Activated naive CD8-positive, alpha-beta T cell treated with anti-CD3 and anti-CD28 coated beads, Interleukin-2, amount 10 ng/mL, durations not matched to agents 7 days and 5 days (primary cell): ENCODE measurements at places on chromosomes 7 and 10. TPM values are rescaled to one million over a fixed set of nuclear protein-coding genes. Genes with fewer than 3 reads are reported as not detected.

DNA sequence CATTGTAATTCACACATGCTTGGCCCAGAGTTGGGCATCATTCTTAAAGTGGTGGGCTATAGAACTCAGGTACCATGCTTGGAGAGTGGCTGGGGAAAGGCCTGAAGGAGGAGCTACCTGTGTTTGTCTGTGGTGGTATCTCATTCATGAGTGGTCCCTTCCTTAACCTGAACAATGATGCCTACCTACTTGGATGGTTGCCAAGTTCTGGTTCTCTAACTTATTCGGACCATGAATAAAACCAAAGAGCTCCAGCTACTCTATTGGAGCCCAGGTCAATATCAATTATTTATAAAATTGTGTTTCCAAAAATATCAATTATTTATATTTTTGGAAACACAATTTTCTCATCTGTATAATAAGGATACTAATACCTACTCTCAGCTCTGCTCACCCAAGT, 2.9 kb upstream of the GPR37 start:
- DNase-seq = no peak

The MEOX2 gene
- not detected for total RNA-seq

GRCh38 chr7:296373-296945, 6.5 kb downstream of the FOXL3 start:
- no peak for DNase-seq

- no peak for DNase-seq
These were observed 21.9 kb upstream of the CFAP46 start for GRCh38 chr10:132964231-132964630.

- DNase-seq = no peak
These were observed 874 bp upstream of the BAMBI start for GRCh38 chr10:28676326-28676967.

GRCh38 chr10:53716156-53716555, 943.6 kb upstream of the MBL2 start:
- no peak for DNase-seq

- DNase-seq = no peak
These were observed 776 bp upstream of the XPNPEP1 start for GRCh38 chr10:109924087-109924486.

The GOLGA7B gene
- 12.0 TPM for total RNA-seq

The OR2A1 gene
- not detected for total RNA-seq

DNA sequence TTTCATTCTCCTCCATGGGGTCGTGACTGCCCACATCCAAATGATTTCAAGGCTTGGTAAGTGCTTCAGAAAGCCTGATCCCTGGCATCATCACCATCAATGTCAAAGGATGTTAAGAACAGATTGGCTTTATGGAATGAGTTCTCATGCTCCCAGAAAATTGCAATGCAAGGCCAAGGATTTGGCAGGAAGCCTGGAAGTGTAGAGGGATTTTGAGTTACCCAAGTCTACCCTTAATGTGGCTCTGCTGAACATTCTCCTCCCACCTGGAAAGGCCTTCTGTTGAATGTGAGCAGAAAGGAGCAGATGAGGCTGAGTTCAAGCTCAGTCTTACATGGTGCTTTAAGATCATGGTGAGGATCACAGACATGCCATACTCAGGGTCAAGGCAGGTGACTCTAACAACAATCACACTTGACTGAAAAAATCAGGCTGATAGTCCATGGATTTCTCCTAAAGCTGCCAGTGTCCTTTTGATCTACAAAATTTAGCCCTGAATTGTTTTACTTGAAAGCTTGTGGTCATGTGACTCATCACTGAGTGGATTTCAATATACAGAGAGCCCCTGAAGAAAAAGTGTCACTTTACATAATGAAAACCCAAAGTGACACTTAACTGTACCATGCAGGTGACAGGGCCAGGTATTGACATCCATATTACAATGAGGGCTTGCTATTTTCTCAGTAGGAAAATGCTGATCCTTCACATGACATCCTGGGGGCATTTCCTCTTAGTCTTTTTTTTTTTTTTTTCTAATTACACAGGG, 111.1 kb upstream of the PDLIM1 start:
- DNase-seq = no peak

DNA sequence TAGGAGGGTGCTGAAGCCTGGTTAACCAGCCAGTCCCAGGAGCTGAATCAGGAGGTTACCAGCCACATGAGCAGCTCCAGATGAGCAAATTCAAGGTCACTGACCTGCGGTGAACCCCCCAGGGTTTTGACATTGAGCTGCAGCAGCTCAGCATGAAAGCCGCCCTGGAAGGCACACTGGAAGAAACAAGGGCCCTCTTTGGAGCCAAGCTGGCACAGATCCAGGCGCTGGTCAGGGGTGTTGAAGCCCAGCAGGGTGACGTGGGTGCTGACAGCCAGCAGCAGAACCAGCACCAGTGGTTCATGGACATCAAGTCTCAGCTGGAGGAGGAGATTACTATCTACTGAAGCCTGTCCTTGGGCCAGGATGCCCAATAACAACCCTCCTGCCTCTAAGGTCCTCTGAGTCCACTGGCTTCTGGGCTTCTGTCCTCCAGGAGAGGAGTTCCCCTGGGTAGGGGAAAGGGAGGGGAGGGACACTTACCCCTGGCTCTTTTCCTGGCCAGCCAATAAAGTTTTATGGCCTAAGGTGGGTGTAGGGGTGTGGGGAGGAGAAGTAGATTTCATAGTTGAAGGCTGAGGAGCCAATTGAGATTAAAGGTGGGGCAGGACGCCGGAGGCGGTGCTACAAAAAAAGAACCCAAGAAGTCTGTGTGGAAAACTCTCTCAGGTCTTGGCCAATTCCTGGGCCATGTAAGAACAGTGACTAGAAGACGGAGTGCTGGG, 29.4 kb upstream of the ATOH7 start:
- DNase-seq = no peak

DNA sequence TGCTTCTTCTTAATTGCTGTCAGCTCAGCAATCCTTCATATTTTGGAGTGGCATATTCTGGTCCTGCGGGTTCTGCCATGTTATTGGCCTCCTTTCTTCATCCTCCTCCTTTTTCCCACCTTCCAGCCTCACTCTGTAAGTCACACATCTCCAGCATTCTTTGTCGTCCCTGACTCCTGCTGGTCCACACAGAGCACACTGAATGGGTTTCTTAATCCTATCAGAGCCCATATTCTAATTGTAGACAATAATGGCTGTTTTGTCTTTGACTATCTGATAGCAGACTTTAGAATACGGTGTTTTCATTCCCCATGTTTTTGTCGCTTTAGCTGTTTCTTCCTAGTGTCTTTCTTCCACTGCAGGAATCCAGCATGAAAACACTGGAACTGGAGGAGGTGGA, 389.6 kb downstream of the REEP3 start:
- DNase-seq = no peak

GRCh38 chr7:69452797-69453196, 145.5 kb upstream of the AUTS2 start:
- no peak for DNase-seq

DNA sequence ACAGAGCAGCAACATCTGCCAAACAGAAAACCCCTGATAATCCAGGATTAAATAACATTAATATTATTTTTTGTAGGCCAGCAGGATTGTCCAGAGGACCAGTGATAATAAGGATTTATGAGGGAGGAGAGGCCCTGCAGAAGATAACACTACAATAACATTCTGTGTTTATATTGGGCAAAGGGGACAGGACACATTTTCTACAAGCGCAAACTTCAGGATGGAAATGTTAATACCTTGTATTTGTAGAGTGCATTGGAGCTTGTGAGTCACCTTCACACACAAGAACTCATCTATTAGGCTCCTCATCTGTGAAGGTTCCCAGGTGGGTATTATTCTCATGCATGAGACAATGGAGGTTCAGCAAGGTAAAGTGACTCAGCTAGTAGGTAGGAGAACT, 51.0 kb downstream of the BAMBI start:
- no peak for DNase-seq

GRCh38 chr7:34928052-34928451, 109.2 kb downstream of the DPY19L1 start:
- DNase-seq = peak; percentile 51

The MRLN gene
- not detected for total RNA-seq

DNA sequence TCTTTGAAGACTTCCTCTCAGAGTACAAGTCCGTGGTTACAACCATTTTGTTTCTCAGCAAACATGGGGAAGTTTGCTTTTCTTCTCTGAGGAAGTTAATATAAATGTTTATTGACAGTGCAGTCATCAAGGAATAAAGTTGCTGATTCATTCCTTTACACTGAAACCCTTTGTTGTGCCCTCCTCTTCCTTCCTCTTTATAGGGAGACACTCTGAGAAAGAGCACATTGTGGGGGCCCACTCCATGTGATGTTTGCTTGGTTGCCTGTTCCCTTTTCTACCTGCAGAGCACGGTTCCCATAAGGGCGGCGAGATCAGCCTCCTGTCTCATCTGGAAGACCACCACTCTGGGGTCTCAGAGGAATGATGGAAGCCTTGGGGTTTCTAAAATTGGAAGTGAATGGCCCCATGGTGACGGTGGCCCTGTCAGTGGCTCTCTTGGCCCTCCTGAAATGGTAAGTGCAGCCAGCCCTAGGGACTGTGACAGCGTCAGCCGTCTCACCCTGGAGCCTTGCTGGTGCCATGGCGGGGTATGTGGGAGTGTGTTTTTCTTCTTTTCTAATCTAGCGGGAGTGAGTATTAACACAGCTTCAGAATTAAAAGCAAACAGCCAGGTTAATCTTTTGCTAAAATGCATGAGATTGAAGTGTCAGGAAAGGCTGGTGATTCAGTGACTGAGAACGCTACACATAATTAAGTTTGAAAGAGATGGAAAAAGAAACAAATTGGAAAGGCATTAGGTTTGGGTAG, at the start of gene TBXAS1:
TSS of gene TBXAS1 (plus strand) at position 240 of the 750 bp plus-strand sequence. CDS start at position 367, 127 bp downstream.
- no peak for DNase-seq

The SYCE1 gene
- 2.1 TPM for total RNA-seq

- no peak for DNase-seq
These were observed 2.2 kb downstream of the PLPP4 start for GRCh38 chr10:120459185-120459584.

The IFIT1 gene
- total RNA-seq = 48.4 TPM

GRCh38 chr7:20561466-20561865, 54.0 kb upstream of the ABCB5 start:
- DNase-seq = no peak

GRCh38 chr10:58996063-58996462, 180.4 kb upstream of the PHYHIPL start:
- DNase-seq = no peak

The PLEKHS1 gene
- not detected for total RNA-seq

The C10orf105 gene
- total RNA-seq = 0.30 TPM

GRCh38 chr7:127619681-127620405, 1.9 kb upstream of the PAX4 start:
- DNase-seq = no peak

DNA sequence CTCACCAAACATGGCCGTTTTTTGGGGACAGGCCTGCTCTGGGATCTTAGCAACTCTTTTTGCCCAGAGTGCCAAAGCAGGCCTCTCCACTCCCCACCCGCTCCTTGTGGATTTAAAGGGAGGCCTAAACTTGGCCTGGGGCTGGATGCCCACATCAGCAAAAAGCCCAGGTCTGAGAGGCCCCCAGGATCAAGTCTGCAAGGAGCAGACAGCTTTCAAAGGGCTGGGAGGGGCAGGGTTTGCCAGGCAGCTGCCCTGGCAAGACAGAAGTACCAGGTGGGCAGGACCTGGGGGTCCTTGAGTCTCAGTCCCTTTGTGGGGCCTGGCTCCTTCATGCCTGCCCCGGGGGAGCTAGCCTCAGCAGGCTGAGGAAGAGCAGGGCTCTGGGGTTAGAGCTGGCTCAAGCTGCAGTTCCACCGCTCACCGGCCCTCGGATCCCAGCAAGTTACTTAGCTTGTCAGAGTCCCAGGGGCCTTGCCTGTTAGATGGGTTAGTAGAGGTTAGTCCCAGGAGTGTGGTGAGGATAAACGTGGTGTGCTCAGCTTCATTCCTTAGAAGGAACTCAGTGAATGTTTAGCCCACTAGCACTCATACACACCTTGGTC, 56.2 kb downstream of the ARHGAP22 start:
- no peak for DNase-seq

The SRRM3 gene
- total RNA-seq = not detected
